ENCODE measurements at places on chromosomes 12 and 14.

DNA sequence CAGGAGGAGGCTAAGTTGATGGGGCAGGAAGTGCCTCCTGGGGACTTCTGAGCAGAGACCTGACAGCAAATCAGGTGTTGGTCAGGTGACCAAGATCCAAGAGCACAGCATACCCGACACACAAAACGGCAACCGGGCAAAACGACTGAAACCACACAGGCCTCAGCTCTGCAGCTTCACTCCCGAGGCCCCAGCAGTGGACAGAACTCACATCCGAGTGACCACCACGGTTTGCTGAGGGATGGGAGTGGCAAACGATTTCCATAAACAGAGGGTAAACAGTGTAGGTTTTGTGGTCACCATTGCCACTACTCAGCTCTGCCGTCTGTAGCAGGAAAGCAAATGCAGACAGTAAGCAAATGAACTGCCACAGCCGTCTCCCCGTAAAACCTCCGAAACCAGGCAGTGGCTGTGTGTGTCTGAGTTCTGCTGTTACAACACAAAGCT, 14.4 kb downstream of the CHFR start:
- DNase-seq, result no peak

- no peak for DNase-seq
Measured at GRCh38 chr14:100035700-100036099, 29.5 kb upstream of the EVL start.

DNA sequence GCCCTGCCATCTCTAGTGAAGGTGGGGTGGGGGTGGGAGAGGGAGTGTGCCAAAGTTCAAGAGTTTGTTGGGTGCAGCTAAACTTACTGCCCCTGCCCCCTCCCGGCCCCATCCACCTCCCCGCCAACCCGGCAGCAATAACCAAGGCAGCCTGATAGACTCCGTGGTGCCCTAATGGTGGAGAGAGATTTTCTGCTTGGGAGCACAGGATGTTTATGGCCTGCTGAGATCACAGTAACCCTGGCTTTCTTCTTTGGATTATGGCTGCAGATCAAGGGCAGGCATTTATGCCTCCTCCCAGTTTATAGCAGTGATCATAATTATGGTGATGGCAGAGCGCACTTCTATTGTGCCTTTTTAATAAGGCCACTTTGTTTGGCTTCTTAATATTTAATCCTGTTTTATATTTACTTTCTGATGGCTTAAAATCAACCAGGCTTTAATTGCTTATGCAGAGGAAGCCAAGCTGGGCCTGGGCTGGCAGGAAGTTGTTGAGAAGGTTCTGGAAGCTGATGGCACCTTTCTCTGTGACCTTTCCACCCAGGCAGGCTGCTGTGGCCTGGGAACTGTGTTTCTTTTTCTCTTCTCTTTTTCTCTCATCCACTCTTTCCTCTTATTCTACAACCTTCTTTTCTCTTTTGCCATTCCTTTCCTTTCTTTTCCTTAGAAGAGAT, 256.8 kb upstream of the FKBP4 start:
- DNase-seq, result no peak

DNA sequence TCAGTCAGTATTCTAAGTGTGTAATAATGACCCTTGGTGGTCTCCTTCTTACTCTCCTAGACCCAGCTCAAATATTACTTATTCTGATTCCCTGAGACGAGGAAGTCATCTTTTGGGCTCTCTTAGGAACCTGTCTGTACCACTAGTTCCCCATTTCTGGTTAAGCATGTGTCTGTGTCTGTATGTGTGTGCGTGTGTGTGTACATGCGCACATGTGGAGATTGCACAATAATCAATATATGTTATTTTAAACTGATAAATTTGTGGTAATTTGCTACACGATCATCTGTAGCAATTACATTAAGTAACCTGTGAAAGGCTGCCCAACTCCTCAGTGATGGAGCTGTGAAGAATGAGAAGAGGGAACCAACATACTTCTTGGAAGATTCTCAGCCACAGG, 132.2 kb downstream of the ASCL4 start:
- no peak for DNase-seq

- no peak for DNase-seq
Measured at GRCh38 chr12:71449373-71450070, 9.9 kb downstream of the LGR5 start.

- DNase-seq, result no peak
Measured at GRCh38 chr14:52776816-52777215, 14.6 kb downstream of the GNPNAT1 start.

DNA sequence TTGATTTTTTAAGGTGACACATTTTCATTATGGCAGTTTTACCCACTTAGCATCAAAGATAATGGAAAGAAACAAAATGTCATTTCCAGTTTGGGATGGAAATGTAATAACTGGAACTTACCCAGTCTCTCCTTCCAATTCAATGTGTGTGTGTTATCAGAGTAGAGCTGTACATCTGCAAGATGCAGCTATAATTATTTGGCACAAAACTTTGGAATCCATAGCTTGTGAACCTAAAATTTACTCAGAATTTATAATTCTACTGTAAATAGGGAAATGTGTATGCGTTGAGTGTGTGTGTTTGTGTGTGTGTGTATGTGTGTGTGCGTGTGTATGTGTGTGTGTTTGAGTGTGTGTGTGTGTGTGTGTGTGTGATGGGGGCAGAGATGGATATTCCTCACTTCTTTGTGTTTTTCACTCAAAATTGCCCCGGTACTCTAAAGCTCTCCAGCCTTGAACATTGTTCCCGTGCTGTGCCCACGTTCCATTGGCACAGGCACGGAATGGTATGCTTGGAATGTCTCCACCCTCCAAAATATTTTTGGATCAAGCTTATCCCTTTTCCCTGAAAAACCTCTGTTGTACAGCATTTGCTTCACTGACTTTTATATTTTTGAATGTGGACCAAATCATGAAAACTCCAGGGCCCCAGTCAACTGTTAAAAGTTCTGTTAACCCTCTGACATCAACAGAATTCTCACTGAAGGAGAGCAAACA, 150.2 kb upstream of the BMP4 start:
- DNase-seq, result no peak

GRCh38 chr12:97425802-97426491, 36.7 kb upstream of the RMST start:
- DNase-seq, result no peak

- DNase-seq, result no peak
Measured at GRCh38 chr12:64678835-64679234, 68.5 kb downstream of the RASSF3 start.

DNA sequence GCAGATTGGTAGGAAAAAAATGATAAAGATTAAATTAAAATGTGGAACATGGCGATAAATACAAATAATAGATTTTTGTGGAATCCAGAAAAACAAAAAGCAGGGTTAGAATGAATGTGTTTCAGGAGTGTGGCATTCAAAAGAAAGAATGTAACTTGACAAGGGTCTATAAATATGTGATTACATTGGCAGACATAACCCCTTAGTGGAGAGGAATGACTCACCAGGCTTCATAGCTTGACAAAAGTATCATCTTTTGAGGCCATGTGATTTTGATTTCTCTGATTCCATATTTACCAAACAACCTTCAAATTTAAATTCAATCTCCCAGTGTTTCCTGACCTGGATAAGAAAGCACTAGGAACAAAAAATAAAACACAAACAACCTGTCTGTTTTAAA, 24.4 kb upstream of the MGST1 start:
- no peak for DNase-seq

GRCh38 chr12:132379576-132379975, 50.2 kb upstream of the GALNT9 start:
- DNase-seq, result no peak

GRCh38 chr12:8698132-8698851, 501 bp downstream of the RIMKLB start:
- DNase-seq, result no peak

DNA sequence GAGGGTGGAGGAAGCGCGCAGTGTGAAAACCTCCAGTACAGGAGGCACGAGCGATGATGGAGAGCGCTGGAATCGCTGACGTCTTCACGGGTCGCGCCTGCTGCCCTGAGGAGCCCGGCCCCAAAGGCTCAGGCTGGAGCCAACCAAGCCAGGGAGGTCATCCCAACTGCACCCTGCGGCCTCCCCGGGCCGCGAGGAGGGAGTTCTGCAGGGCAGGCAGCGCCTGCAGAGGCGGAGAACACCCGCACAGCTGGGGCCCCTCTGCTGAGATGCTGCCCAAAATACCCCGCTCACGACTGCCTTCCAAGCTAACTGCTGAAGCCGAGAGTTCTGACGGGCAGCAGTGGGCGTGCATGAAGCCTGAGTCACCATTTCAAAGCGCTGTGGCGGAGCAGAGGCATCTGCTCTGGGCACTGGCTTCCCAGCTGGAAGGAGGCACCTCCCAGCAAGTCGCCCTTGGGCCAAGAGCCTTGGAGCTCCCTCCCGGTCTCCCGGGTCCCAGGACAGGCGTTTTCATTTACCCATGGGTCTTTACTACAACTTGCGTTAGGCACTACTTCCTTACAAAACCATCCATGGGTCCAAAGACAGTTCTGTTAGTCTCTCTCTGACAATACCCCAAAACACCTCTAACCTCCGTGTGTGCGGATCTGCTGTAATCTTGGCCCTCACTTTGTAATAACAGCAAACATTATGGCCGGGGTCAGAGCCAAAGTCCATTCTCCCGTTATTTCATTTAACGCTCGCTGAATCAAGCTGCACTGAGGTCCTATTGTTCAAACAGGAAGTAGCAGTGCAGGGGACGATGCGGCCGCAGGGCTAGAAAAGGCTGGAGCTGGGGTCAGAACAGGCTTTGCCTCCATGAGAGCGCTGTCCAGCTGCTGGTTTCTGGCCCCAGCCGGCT, 60.1 kb upstream of the RIMBP2 start:
- DNase-seq, result peak; percentile 57

GRCh38 chr14:25053585-25053984, 3.6 kb upstream of the STXBP6 start:
- DNase-seq, result no peak

GRCh38 chr12:58388261-58388660, 446.9 kb downstream of the ATP23 start:
- DNase-seq, result no peak

DNA sequence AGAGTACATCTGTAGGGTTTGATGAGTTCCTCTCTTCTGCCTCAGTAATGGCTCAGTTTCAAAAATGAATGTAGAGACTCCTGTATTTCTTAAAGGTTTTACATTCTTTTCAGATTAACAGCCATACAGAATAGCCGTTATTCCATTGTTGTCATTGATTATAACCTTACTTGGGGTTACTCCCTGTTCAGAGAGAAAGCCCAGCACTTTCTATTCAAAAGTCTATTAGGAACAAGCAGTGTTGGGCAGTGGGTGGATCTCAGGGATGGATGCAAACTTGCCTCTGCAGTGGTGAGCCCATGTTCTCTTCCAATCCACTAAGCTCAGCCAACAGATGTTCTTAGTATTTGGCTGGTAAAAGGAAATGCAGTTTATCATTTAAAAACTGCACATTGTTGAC, 342.6 kb upstream of the E2F7 start:
- DNase-seq, result no peak

DNA sequence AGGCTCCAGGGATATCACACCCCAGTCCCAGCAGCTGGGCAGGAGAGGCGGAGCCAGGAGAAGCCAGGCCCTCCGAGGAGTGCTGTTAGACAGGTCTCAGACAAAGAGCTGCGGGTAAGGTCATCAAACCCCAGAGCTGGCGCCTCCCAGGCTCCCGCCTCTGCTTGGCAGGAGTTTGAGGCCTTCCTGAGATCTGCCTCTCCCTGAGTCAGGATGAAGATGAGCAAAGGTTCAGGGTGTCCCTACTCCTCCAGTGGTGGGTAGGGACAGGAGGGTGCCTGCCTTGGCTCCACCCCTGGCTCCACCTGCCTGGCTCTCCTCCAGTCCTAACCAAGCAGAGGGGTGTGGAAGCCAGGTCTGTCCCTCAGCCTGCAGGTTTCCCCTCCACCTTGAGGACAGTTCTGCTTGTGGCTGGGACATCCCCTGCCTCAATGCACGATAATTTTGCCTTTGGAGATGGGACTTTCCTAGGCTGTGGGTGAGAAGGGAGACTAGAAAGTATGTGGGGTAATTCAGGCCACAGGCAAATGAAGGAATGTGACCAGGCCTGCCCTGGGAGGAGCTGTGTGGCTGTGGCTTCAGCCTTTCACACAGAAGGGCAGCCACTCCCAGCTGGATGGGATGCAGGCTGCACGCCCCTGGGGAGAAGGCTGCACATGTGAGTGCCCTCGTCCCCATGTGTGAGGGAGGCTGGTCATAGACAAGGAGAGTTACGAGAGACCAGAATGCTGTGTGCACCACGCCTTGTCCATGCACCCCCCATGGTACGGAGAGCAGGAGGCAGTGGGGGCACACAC, 2.2 kb downstream of the PLEKHG6 start:
- DNase-seq, result no peak

DNA sequence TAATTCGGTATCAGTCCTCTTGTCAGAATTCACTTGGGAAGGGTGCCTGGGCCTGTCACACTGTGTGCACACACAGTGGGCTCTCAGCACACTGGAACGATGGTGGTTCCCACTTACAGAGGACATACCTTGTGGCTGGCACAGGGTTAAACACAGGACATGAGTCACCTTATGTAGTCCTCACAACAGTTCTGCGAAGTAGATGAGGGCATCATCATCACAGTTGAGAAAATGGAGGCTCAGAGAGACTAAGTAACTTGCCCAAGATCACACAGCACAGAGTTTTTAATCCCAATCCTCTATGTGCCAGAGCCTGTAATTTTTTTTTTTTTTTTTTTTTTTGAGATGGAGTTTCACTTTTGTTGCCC, 90.7 kb downstream of the NINJ2 start:
- DNase-seq, result no peak

GRCh38 chr14:49479432-49479831, 106.7 kb downstream of the RPS29 start:
- DNase-seq, result peak; percentile 14

GRCh38 chr14:70714055-70714550, 72.4 kb downstream of the TTC9 start:
- DNase-seq, result peak; percentile 59

GRCh38 chr14:88352698-88353097, 29.6 kb upstream of the KCNK10 start:
- no peak for DNase-seq

GRCh38 chr12:3219233-3219632, 142.1 kb downstream of the TSPAN9 start:
- no peak for DNase-seq

DNA sequence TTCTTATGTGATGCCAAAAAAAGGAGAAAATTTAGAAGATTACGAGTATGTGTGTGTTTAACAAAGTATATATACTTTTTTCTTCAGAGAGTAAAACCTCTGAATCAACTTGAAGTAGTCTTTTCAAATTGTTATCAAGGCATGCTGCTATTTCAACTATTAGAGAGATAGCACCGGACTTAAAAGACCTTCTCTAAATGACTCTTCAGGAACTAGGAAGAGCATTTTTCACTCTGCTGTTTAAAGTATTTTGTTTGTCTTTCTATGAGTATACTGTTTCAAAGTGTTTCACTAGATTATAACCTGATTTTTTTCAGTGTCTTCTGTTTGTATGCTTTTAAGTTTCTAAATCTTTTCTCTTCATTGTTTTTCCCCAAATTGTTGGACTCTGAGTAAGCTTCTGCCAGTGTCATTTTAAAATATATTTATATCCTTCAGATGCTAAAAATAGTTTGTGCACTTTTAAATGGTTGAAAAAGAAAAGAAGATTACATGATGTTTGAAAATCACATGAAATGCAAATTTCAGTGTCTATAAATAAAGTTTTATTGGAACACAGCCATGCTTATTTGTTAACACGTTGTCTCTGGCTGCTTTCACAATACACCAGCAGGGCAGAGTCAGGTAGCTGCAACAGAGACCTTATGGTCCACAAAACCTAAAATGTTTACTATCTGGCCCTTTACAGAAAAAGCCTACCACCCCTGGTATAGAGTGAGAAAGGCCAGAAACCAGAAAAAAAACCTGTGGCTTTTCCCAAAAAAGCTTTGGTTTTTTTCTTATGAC, 21.3 kb downstream of the CRADD start:
- DNase-seq, result no peak

- no peak for DNase-seq
Measured at GRCh38 chr14:77980475-77981321, 180.8 kb downstream of the ADCK1 start.

GRCh38 chr12:6038160-6038559, 86.3 kb downstream of the VWF start:
- DNase-seq, result peak; percentile 41

All from stromal cell of bone marrow (primary cell).